ENCODE measurements at places on chromosomes 12 and 14.

- DNase-seq: no peak
These were observed 63.8 kb upstream of the LMO3 start for GRCh38 chr12:16669756-16670155.

DNA sequence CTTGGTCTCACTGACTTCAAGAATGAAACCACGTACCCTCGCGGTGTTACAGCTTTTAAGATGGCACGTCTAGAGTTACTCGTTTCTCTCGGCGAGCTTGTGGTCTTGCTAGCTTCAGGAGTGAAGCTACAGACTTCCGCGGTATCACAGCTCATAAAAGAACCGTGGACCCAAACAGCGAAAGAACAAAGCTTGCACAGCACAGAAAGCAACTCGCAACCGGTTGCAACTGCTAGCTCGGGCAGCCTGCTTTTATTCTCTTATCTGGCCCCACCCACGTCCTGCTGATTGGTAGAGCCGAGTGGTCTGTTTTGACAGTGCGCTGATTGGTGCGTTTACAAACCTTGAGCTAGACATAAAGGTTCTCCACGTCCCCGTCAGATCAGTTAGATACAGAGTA lies 4.2 kb upstream of the CLEC4C start:
- DNase-seq: no peak

- no peak for DNase-seq
These were observed 27.5 kb downstream of the COX16 start for GRCh38 chr14:70332015-70332414.

- no peak for DNase-seq
These were observed 90.9 kb downstream of the DIP2B start for GRCh38 chr12:50595667-50596066.

GRCh38 chr12:75623631-75624154 lies 112.3 kb upstream of the KRR1 start:
- no peak for DNase-seq

- no peak for DNase-seq
These were observed 197.9 kb upstream of the NUDT4 start for GRCh38 chr12:93179792-93180191.

- no peak for DNase-seq
These were observed 63.9 kb downstream of the DENND5B start for GRCh38 chr12:31527083-31527482.

GRCh38 chr14:96261053-96261452 lies 5.0 kb downstream of the BDKRB1 start:
- no peak for DNase-seq

GRCh38 chr14:65045006-65045405 lies 57.3 kb downstream of the MAX start:
- DNase-seq: no peak

DNA sequence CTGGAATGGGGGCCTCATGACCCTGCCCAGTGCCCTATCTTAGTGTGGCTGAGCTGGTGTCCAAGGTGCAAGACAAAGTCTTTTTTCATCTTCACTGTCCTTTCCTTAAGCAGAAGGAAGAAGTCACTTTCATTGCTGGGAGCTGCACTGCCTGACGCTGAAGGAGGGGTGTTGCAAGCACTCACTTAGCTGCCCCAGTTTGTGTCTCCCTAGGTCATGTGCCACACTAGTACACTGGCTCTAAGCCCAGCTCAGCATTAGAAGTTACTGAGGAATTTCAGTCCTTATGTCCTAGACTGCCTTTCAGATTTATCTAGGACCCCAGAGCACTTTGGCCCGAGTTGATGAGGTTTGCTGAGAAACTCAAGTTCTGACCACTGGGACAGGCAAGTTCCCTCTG lies 952.0 kb upstream of the USP15 start:
- no peak for DNase-seq

DNA sequence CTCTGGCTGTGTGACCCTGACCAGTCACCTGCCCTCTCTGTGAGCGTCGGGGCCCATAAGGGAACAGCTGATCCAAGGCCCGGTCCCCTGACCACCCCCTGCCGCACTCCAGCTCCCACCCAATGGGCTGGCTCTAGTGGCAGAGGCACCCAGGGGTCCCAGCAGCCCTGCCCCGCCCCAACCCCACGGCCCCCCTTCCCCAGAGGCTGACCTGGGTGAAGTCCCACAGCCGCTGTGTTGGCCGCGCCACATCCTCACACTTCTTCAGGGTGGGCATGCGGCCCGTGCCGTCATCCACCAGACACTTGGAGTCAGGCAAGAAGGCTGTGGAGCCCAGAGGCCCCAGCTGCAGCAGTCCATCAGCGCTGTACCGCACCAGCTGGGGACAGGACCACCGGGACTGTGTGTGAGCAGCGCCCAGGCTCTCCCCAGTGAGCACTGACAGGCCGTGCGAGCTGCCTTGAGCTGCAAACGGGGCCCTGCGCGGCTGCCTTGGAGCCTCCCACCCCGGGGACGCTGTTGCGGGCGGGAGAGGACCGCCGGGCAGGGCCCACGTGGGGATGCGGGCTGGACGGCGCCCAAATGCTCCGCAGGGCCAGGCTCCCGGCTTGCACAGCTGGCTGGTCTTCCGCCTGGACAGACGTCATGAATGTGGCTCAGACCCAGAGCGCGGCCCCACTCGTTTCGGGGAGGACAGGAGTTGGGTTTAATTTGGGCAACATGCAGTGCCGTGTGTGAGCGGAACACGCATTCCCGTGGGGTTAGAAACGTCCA lies 53.5 kb downstream of the NOC4L start:
- DNase-seq: no peak

DNA sequence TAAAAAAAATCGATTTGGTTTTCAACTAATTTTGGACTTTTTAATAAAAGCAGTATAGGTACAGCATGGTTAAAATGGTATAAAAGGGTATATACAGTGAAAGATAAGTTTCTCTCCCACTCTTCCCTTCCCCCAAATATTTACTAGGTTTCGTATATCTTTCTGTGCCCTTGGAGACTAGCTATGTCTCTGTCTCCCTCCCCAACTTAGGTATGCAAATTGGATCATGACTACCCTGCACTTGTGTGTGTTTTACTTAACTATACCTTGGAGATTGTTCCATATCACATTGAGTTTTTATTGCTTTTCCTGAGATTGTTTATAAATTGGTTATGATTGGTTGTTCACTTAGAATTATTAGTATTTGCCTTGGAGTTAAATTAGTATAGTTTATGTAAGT lies 19.4 kb downstream of the AEBP2 start:
- no peak for DNase-seq

DNA sequence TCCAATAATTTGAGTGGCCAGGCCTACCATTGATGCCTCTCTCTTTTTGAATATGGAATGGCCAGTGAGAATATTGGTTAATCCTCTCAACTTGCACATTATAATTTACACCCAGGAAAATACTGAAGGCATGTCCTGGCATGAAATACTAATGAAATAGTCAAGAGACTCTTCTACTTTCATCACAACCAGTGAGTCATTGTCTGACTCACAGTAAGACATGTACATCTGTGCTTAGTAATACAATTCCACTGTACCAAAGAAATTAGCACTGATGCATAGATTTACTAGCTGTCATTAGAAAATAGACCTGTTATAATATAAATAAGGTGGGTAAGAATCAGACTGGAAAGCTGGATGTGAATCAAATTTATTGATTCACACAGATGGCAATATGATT lies 31.6 kb downstream of the KCNC2 start:
- DNase-seq: no peak

- no peak for DNase-seq
These were observed 5.1 kb downstream of the TESC start for GRCh38 chr12:117093918-117094630.

GRCh38 chr14:89332031-89332430 lies 85.0 kb downstream of the FOXN3 start:
- DNase-seq: no peak

GRCh38 chr12:40336573-40337199 lies 111.9 kb downstream of the LRRK2 start:
- no peak for DNase-seq

- peak; percentile 13 for DNase-seq
These were observed 17.8 kb upstream of the MLEC start for GRCh38 chr12:120668868-120669840.

DNA sequence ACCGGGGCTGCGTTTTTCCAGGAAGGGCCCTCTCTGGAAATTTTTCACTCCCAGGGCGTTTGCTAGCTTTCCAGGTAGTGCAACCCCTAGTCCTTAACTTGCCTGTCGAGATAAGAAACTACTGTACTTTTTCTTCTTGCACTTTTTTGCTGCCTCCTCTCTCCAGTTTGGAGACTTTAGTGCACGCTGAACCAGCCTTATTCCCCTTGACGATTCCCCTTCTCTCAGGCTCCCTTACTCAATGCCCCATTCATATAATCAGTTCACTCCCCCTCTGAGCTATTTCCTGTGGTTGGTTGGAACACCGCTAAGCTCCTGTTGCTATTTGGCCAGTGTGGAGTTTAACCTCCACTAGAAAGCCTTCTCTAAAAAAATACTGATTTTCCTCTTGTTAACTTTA lies 682 bp downstream of the CREBL2 start:
- DNase-seq: peak; percentile 13

- no peak for DNase-seq
These were observed 52.0 kb downstream of the PIK3C2G start for GRCh38 chr12:18313306-18313705.

DNA sequence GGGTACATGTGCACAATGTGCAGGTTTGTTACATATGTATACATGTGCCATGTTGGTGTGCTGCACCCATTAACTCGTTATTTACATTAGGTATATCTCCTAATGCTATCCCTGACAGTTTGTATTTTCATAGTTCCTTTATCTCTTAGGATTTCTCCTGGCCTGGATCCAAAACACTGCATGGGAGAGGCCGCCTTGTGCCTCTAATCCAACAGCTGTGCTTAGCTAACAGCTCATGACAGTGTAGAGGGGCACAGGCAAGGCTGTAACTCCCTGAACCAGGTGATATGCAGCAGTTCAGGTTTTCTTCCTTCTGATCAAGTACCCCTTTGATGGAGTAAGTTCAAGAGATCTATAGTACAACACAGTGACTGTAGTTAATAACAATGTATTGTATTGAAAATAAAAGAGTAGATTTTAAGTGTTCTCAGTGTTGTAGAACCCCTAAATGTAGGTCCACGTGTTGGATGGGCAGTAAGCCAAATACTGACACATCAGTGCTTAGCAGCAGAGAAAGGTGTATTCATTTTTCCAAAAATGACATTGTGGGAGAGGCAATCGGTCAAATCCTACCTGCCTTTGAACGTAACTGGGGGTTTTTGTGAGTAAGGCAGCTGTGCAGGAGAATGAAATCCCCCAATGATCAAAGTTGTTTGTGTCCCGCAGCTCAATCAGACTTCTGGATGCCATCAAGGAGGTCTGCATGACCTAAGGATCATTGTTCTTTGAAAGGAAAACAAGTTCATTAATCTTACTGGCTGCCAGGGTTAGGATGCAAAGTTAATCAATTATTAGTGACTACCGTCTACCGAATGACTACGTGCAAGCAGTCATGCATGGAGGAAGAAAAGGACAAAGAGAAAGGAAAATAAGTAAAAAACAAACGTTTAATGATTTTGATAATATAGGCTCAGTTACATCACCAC lies 89.3 kb upstream of the FGD4 start:
- no peak for DNase-seq

GRCh38 chr12:98939350-98939749 lies 294.3 kb downstream of the APAF1 start:
- no peak for DNase-seq

DNA sequence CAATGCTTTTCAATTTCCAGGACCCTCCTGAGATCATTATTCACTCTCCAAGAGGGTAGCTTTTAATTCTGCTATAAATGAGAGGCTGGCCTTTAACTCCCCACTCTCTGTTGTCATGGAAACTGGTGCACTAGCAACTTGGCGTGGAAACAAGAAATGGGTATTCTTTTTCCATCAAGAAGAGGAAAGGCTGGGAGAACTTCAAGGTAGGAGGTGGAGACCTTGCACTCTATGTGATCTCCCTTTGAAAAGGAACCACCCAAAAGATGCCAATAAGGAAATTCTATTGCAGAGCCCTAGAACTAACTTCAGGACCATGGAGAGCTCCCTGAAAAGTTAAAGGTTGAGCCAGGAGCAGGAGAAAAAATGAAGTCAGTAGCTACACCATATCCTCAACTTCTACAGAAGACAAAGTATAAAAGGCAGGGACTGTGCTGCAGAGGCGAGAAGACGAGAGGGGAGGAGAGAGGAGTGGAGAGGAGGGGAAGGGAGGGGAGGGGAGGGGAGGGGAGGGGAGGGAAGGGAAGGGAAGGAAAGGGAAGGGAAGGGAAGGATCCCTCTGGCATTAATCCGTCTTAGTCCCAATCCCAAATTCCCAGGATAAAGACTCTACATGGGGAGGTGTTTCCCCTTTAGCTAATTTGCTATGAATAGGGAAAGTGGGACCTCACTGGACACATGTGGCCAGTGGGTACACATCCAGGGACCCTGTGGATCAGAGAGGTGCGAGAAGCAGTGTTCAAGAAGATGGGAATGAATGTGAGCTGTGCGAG lies 46.7 kb upstream of the FICD start:
- DNase-seq: no peak

DNA sequence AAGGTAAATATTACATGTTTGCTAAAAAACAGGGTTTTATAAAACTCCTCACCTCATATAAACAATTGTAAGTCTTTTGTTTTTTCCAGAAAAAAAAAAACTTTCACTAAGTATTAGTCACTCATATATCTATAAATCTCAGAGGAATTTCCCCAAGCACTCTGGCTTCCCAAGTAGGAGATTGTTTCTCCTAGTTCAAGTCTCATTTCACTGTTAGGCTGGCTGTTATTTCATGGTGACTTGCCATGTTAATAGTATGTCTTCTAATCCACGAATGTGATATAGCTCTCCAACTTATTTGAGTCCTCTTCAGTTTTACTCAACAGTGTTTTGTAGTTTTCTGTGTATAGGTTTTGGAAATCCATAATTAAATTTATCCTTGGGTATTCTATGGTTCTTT lies 61.6 kb downstream of the CAPZA3 start:
- DNase-seq: no peak

DNA sequence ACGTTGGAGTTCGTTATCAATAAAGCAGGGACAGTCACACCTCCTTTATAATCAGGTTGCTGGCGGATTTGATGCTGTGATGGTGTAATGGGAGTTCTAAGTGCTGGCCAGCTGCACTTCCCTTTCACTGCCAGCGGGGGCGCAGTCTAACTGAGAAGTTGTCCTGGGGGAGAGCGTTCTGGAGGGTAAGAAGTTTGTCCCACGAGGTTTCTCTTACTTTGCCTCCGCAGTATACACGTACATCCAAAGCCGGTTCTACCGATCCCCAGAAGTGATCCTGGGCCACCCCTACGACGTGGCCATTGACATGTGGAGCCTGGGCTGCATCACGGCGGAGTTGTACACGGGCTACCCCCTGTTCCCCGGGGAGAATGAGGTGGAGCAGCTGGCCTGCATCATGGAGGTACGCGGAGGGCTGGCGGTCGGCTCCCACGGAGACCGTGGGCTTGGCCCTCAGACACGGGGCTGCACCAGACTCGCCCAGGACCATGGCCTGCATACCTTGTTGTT lies 42.7 kb downstream of the DYRK4 start:
- peak; percentile 77 for DNase-seq

GRCh38 chr12:49527361-49528130 lies 11.3 kb upstream of the KCNH3 start:
- peak; percentile 66 for DNase-seq

- no peak for DNase-seq
These were observed 272.4 kb upstream of the RTL1 start for GRCh38 chr14:101175731-101176534.

GRCh38 chr14:99522934-99523703 lies 41.9 kb downstream of the CCNK start:
- no peak for DNase-seq
